ENCODE measurements at places on chromosomes 7 and 10.

GRCh38 chr7:84088802-84089201 is 105.8 kb downstream of the SEMA3A start:
- DNase-seq, result peak; percentile 1

DNA sequence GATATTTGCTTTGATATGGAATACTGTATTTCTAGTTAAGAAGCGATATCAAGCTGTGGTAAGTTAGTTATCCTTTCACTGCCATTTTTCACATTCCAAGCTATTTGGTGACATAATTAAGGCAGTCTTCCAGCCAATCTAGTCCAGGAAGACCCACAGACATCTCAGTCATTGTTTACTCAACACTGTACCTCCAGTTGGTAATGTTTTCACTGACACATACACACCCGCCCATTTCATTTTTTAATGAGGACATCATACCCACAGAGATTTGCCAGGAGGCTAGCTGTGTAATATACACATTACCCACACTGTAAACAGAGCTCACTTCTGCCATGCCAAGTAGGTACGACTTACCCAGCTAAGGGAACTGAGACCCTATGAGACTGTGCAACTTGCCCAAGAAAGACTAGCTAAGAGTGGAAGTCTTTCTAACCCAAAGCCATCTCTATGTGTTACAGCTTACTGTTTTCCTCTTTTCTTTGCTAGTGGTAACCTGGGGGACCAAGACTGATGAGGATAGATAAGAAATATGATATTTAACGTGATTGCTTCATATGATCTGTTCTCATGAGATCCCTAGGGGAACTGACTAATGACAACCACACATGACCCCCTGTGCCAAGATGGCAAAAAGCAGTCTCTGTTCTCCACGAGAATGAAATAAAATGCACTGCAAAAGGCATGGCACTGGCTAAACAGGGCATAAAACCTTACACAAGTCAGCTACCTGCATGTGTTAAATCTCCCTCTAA is 179.0 kb downstream of the DGKI start:
- no peak for DNase-seq

DNA sequence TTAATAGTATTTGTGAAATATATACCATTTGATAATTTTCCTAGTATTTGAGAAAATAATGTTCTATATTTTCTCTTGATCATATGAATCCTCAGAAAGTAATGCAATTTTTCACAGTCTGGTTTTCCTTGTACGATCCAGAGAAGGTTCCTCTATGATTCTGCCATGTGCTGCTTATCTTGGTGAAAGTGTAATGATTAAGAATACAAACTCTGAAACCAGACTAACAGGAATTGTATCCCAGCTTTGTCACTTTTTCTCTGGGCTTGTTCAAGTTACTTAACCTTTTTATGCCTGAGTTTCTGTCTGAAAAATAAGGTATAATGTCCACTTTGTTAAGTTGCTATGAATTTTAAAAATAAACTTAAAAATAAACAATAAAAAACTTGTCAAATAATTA is 169.6 kb upstream of the ZNF804B start:
- no peak for DNase-seq

DNA sequence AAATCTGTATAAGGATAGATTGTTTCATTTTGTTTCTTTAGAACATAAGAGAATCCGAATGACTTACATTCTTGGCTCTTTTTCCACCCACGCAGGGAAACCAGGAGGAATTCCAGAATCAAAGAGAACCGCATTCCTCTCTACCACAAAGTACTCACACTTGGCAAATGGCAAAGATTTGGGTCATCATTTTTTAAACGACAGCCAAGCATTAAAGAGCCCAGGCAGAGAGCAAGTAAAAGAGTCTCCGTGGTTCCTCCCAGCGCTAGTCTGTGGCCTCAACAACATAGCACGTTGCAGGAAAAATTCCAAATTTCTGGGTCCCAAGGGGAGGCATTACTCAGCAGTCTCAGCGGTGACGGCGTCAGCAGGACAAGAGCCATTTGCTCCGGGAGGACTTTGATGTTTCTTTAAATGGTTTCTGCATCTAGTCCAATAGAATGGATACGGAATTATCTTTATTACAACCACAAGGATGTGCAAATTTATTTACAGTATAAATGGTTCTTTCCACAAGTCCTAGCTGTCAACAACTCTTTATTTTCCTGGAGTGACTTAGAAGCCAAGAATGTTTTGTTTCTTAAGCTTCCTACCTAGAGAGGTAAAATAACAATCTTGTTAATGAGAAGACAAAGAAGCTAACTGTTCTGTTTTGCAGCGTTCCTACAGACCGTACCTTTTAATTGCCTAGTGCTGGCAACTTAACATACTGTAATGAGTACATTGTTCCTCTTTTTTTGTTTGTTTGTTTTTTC is 232.5 kb downstream of the SKIDA1 start:
- DNase-seq, result peak; percentile 10

DNA sequence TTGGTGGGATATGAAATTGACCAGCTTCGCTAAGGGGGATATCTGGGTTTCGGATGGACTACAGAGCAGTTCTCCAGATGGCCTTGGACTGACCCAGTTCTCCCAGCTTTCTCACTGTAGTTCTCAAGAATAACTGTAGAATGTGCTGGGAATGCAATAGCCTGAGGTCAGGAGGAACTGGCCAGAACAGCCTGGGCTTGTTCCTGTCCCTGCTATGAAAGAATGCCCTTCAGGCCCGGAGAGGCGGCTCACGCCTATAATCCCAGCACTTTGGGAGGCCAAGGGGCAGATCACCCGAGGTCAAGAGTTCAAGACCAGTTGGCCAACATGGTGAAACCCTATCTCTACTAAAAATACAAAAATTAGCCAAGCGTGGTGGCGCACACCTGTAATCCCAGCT is 12.3 kb upstream of the TSPAN14 start:
- DNase-seq, result no peak

DNA sequence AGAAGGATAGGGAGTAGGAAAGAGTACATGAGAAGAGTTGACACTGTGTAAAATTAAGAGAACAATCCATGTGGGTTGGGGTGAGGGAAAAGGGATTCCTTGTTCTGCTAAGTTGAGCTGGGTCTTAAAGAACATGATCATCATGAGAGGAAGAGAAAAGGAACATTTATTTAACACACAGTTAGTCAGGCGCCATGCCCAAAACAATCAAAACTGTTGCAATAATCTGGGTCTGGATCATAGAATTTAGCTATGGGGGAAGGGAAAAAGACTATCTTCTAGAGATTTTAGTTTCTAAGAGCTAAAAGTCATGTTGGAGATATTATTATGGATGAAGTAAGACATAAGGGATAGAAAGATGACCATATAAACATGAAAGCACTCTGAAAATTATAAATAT is 178.9 kb downstream of the SEM1 start:
- no peak for DNase-seq

DNA sequence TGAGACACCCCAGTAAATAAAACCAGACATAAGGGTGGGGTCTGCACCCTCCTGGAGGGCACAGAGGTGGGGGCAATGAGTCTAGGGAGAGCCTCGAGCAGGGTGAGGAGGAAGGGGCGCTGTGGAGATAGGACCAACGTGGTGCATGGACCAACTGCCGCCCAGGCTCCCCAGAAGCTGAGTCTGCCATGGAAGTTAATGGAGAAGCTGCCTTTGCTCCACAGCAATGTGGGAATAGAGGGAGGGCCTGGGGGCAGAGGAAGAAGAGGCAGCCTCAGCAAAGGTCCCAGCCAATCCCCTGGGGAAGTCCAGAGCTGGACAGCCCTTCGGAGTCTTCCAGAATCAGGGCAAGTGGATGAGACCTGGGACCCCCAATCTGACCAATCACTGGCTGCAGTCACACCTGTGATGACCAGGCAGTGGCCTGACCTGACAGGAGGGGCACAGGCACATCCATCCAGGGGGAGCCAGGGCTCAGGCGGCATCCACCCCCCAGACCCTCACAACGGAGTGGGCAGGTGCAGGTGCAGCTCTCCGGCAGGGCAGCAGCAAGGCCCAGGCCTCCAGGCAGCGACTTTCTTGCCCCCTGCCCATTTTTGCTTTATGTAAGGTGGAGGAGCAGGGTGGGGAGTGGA is 242.2 kb upstream of the PPP2R2D start:
- DNase-seq, result no peak

- DNase-seq, result no peak
Observed at GRCh38 chr7:112081778-112082177, 124.4 kb downstream of the DOCK4 start.

GRCh38 chr10:61091531-61091930 is 147.5 kb upstream of the RHOBTB1 start:
- DNase-seq, result no peak

- DNase-seq, result no peak
Observed at GRCh38 chr7:152162287-152162686, 136.8 kb downstream of the GALNT11 start.

DNA sequence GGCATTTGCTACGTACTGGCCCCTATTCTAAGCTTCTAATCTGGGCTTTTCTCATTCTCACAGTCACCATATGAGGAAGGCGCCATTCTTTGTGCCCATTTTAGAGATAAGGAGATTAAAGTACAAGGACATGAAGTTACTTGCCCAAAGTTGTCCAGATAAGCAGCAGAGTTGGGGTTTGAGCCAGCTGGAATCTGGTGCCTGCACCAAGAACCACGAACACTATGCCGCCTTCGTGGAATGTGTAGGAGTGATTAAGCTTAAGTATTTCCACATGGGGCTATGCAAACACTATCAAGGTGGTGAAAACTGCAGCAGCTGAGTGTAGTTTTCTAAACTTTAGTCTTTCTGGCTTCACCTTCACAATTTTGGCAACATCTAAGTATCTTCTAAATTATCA is 342.7 kb upstream of the ETV1 start:
- no peak for DNase-seq

DNA sequence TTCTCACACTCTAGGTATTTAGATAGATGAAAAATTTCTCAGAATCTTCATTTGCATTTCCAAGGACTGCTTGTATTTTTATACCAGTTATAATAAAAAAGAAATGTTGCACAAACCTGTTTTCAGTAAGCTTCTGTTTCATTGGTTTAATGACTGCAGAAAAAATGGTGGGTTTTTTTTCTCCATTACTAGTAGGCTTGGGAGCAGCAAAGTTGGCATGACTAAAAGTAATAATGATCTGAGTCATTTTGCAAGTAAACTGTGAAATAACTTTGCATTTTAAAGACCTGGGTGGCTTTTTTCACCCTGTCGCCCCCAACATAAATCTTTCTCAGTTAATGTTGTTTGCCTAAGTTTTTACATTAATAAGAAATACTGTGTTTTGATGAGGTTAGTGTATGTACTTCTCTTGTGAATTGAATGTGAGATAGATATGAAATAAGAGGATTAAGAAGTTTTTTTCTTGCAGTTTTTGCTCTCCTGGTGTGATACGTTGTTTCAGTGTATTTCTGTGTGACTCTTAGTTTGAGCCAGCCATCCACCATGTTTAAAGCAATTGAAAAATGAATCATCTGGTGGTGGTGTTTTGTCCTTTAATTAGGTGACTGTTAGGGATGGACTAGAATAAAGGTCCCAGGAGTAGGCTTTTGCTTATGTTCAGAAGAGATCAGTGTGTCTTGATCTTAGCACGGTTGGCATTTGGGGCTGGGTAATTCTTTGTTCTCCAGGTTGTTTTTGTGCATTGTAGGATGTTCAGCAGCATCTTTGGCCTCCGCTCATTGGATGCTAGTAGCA is 1.8 kb downstream of the GNAI1 start:
- DNase-seq, result no peak

DNA sequence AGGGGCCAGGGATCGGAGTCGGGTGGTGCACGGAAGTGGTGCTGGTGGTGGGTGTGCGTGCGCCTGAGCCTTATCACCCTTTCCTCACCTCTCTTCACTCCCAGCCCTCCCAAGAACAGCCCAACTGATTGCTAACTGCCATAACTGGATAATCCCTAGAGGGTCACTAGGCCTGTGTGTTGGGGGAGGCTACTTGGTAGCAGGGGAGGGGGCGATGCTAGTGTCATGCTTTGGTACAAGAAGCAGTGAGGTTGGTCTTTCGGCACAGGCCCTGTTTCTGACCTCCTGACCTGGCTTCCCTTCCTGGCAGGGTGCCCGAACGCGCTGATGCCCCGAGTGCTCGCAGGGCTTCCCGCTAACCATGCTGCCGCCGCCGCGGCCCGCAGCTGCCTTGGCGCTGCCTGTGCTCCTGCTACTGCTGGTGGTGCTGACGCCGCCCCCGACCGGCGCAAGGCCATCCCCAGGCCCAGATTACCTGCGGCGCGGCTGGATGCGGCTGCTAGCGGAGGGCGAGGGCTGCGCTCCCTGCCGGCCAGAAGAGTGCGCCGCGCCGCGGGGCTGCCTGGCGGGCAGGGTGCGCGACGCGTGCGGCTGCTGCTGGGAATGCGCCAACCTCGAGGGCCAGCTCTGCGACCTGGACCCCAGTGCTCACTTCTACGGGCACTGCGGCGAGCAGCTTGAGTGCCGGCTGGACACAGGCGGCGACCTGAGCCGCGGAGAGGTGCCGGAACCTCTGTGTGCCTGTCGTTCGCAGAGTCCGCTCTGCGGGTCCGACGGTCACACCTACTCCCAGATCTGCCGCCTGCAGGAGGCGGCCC is 652 bp downstream of the KAZALD1 start:
- peak; percentile 58 for DNase-seq

- no peak for DNase-seq
Observed at GRCh38 chr10:121323443-121323842, 274.8 kb downstream of the FGFR2 start.

GRCh38 chr7:7803715-7804178 is 85.3 kb upstream of the RPA3 start:
- DNase-seq, result no peak

DNA sequence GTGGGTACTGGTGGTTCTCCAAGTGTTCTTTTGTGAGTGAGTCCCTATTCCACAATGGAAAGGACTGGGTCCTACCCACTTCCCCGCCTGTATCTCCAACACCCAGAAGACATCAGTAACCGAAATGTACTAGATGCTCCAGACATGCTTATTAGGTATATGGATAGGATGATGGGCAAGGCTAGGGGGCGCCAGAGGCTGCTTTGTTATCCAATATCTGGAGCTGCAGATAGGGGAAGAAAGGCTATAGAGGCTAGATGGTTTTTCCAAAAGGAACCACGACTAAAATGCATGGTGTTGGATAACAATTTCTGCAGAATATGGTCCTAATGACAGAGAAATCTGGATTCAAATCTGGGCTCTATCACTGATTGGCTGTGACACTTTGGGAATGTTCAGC is 56.2 kb upstream of the TM9SF3 start:
- DNase-seq, result peak; percentile 33

GRCh38 chr7:151081170-151082101 is 827 bp upstream of the FASTK start:
- no peak for DNase-seq

DNA sequence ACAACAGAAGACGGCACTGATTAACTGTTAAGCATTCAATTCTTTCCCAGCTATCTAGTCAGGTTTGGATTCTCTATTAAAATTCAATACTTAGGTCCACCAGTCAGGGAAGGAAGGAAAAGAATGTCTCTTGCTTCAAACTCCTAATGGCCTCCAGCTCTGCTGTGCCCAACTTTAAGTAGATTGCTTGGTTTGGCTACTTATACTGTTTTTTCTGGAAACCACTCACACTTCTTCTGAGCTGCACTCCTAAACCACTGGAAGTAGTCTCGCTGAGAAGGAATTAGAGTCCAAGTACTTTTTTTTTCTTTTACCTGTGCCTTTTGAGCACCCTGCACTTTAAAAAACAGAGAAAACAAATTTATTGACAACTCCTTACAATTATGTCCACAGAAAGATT is 26.7 kb upstream of the COL1A2 start:
- no peak for DNase-seq

GRCh38 chr10:133616371-133617130 is 10.0 kb downstream of the FRG2B start:
- no peak for DNase-seq

All from NCI-H1436 (cell line).